ENCODE measurements at places on chromosomes 5 and 9.

DNA sequence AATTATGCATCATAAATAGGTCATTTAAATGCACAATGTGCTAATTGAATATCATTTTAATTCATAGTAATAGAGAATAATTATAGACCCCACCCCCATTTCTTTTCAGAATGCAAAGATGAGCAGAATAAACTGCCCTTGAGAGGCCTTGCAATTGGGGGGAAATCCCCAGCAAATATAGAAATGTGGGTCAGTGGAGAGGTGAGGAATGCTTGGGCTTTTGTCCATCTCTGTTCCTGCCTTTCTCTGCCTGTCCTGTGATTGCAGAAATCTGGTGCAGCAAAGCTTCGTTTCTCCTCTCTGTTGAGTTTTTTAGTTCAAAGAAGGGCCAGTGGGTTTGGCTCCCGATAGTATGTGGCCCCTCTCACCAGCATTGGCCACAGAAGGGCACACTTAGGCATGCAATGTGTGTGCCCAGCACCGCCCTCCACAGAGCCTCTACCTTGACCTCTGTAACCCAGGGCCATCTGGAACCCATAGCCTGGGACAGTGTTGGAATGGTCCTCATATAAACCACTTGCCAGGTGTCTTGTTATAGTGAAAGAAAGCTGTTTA is 164.2 kb downstream of the SEMA6A start:
- DNase-seq: no peak

DNA sequence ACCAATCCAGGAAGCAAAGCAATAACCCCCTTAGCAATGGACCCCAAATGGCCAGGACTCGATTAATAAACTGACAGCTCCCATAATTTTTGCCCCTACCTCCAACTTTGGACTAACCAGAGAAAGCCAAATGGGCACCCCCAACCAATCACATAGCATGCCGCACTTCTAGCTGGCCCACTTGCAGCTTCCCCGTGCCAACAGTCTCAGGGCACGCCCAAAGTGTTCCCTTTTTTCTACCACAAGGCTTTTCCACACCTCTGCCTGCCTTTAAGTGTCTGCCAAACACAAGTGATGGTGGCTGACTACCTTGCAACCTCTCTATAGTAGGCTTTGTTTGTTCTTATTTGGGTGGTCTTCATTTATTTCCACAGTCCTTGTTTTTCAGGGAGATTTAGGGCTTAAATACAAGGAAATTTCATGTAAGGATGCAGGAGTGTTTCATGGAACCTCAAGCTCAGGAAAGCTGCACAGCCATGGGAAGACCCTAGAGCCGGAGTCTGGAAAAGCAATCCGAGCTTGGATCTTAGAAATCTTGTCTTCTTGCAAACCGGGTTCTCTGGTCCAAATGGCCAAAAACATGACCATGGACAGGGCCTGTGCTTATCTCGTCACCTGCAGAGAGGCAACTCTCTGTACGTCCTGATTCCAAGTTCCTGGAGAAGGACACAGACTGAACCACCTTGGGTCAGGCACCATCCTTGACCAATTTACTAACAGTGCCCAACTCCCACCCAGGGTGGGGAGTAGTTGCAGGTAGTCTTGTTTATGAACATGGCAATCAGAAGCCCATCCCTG is 89.2 kb downstream of the THBS4 start:
- no peak for DNase-seq

GRCh38 chr9:126735482-126735881 is 69.4 kb upstream of the ZBTB43 start:
- DNase-seq: no peak

DNA sequence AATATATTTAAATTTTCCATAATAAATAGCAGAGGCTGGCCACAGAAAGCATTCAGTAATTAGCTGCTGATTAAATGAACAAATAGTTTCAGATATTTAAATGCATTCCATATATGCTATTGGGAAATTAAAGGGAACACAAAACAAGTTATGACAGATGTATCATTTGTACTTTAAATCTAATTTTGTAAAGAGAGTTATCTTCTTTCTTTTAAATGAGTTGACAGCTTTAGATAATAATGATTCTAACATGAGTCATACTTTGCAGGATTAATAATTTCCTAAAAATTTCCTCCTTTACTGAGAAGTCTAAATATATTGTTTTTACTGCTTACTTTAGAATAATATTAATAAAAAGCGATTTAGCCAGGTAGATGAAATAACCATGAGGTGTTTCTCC is 320.1 kb downstream of the ADAMTS6 start:
- no peak for DNase-seq

DNA sequence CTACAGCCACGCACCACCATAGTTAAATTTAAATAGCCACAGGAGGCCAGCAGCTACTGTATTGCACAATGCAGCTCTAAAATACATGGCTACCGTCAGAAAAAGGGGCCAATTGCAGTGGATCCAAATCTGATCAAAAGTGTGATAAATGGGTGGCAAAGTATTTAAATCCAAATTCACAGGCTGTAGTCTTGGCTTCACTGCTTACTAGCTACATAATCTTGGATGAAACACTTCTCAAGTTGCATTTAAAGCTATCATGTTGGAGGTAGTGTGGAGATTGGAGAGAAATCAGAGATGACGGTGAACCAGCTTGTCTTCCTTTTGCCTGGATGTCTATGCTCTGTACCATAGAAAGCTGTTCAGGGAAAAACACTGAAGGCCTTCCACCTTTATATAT is 24.0 kb upstream of the SLC44A1 start:
- DNase-seq: no peak

DNA sequence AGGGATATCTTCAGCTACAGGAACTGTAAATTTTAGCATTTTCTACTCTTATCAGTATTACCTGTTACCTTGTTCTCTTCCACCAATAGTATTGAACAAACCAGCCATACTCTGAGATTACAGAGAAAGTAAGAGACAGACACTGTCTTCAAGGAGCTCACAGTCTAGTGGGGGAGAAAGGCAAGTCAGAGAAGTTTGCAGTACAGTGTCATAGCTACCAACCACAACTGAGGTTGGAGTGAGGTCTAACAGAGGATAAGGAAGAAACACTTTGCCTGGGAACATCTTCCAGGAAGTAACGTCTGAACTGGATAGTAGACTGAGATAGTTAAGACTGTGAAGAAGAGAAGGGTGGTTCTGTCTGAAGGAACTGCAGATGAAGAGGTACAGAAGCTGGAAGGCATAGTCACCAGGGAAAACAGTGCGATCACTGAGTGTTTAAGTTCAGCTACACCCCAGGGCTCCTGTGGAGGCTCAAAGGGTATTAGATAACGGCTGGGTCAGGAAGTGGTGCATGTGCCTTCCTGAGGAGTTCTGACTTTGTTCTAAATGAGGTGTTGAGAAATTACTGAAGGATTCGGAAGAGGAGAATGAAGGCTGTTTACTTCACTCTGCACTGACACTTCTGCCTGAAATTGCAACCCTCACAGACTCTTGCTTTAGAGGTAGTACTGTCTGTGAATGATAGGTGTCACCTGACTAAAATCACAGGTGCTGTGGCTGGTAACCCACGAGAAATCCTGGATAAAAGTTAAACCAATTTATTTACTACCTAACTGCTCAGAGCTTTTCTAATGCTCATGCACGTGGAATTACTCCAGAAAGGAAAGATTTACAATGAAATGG is 841.6 kb downstream of the MAT2B start:
- DNase-seq: no peak

GRCh38 chr9:88590558-88591146 is 55.7 kb downstream of the NXNL2 start:
- no peak for DNase-seq

DNA sequence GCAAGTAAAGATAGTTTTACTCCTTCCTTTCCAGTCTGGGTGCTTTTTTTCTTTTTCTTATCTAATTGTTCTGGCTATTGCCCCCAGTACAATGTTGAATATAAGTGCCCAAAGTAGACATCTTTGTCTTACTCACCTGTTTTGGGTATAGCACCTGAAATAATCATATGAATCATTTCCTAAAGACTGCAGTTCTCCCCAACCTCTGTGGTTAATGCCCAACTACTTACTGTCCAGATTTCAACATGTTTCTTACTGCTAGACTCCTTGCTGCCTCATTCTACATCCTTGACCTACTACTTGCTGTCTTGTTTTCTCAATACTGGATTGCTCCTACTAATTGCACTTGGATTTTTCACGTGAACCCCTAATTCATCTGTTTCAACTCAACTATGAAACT is 8.8 kb upstream of the HSDL2 start:
- DNase-seq: no peak

- DNase-seq: no peak
Measured at GRCh38 chr5:56763711-56764466, 51.5 kb upstream of the MAP3K1 start.
